ENCODE measurements at places on chromosomes 12 and 14.

GRCh38 chr14:34172173-34172451, 221.2 kb upstream of the EGLN3 start:
- no peak for DNase-seq

DNA sequence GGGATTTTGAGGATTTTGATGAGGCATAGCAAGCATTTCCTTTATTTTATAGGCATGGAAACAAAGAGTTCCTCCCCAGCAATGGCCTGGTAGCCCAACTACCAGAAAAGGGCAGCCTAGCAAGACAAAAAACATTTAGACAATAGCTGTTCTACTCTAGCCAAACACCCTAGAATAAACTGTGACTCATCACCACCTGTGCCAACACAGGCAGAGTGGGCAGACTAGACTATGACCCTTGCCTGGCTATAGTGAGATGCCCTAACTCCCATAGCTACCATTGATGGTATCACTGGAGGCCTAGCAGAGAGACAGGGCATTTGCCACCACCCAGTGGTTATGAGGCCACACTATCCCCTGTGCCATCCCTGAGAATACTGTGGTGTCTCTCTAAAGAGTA, 15.5 kb upstream of the CCER1 start:
- DNase-seq: no peak

GRCh38 chr14:21985081-21985480, 311.5 kb upstream of the OR4E1 start:
- no peak for DNase-seq

DNA sequence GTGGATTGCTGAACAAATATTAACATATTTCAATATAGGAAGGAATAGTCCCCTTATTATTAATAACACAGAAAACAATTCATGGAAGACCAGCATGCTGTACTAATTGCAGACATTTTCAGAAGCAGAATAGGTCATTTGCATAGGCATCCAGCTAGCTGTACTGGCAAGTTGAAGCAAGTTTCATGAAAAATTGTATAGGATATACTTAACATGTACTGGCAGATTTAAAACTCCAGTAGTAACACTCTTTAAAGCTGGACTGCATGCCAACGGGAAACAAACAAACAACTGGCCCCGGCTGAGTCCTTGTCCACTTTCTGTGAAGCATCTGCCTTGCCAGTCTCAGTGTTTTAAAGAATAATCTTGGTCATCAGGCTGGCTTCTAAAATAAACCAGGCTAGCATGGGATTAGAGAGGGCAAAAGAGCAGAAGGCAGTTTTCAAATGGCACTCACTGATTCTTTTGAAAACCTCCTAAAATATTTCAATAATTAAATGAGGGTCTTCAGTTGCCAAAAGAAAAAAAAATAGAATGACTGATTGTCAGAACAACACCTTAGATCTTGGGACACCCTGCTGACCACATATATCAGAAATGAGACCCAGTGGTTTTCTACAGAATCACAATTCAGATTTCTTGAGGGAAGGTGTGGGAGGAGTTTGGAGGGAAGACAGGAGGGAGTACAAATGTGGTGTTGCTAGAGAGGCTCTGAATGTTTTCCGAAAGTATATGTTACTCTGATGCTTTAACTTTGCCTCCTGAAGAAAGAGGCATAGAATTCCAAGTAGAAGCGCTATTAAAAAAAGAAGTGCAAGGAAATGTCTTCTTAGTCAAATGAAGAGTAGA, 122.5 kb upstream of the KRAS start:
- DNase-seq: no peak

GRCh38 chr12:123038966-123039365, 58.5 kb downstream of the ARL6IP4 start:
- DNase-seq: no peak

DNA sequence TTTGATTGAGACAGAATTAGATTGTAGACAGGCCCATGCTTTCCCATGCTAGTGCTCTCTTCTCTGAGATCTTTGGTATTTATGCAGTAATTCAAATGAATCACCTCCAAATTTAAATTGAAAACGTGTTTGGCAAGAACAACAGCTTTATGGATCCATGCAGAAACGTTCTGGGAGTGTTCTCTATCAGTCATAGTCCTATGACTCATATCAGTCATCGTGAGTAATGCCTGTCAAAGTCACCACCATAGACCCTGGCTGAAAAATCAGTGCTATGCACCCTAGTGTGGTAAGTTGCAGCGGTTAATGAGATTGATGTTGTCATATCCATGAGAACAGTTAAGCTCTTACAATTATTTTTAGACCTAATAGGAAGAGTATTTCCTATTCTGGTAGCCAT, 90.1 kb upstream of the FOXG1 start:
- DNase-seq: no peak

DNA sequence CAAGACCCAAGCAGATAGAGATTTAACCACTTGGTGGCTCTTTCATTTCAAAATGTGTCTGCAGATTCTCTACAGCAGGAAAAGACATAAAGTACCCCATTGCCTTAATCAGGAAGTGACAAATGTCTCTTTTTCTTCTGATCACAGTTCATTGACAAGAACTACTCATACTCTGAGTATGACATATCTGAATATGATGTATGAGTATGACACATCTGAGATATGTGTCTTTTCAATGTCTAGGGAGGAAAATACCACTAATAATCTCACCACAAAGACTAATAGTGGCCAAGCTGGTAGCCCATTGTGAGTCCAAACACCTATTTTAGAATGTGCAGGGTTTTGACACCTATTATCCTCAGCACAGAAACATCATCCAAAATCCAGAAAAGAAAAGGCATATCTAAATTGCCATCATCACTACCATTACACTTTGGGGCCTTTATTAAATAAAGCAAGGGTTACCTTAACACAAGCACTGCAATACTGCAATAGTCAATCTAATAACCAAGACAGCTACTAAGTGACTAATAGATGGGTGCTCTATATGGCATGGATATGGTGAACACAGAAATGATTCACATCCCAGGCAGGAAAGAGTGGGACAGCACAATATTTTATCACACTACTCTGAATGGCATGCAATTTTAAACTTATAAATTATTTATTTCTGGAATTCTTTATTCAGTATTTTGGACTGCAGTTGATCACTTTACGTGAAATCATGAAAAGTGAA, 243.7 kb upstream of the FAR2 start:
- DNase-seq: no peak

DNA sequence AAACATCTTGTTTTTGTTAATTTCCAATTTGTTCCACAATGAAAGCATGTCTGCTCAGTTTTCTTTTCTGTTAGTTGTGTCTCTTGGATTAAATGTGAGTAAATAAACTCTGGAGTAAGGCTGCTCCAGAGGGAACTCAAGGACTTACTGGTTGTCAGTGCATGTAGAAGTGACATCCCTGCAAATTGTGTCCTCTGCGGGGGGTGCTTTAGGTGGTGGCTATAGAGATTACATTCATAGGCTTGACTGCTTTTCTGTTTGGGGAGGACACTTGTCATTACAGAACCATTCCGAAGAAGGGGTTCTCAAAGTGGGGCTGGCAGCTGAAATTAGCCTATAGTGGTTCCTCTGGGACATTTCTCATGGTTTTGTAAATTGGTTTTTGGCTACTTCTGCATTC, 8.8 kb downstream of the TMTC2 start:
- no peak for DNase-seq

GRCh38 chr12:53500142-53500775, 824 bp upstream of the TARBP2 start:
- DNase-seq: no peak

DNA sequence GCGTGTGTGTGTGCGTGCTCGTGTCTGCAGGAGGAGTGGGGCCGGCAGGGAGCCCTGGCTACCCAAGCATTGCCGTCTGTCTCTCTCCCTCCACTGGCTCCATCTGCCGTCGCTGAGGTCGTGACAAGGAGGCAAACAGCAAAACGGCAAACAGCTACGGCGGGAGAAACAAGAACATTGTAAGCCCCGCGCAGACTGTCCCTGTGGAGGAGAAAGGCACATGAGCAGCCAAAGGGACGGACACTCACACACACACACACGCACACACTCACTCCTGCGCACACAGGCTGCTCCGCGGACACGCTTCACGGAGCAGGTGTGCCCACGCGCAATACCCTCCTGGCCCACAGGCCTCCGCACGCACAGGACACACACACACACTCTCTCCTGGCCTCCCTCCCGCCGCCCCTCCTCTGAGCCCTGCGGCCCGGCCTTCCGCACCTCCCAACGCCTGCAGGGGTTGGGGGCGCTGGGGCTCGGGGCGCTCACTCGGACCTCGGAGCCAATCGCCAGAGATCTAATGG, 905 bp downstream of the CISTR start:
- DNase-seq: no peak

DNA sequence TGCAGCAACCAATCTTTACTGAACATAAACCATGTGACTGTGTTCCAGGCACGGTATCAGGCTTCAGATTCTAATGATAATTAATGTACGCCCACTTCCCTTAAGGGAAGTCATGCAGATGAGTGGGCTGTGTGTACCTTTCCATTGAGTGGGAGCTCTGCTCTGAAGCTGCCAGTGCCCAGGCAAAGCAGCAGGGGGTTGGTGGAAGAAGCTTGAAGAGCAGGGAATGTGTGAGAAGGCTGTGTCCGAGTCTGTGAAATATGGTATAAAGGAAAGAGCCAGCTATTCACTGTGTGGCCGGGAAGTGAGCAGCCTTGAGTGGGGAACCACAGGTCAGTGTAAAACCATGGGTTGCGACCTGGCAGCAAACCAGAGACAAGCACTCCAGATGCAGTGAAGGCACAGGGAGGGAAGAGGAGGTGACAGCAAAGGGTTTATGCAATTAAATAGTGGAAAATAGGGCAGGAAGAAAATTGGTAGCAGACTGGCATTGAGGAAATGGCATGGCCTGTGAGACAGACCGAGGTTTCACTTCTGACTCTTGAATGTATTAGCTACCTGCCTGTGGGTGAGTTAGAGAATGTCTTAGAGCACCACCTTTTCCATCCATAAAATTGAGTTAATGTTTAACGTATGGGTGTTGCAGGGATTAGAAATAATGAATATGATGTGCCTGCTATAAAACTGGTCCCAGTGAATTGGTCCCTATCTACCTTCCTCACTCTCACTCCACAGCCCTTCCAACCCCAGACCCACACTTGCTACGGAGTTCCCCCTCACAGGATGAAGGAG, 116.4 kb downstream of the NTF3 start:
- no peak for DNase-seq

DNA sequence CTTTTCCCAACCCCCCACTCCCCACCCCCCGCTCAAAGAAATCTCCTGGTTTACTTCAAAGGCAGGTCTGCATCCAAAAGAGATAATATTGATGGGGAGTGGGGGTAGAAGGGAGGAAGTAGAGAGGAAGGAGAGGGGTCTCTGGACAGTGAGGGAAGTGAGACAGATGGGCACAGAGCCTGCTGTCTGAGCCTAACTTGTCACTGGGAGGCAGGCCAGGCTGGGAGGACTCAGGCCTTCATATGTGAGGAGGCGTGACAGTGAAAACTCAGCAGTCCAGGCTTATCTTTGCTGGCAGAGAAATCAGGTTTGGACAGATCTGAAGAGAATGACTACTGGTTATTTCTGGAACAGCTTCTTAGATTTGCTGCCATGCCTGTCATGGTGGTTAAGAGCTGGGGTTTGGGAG, 192.3 kb downstream of the NUAK1 start:
- no peak for DNase-seq

DNA sequence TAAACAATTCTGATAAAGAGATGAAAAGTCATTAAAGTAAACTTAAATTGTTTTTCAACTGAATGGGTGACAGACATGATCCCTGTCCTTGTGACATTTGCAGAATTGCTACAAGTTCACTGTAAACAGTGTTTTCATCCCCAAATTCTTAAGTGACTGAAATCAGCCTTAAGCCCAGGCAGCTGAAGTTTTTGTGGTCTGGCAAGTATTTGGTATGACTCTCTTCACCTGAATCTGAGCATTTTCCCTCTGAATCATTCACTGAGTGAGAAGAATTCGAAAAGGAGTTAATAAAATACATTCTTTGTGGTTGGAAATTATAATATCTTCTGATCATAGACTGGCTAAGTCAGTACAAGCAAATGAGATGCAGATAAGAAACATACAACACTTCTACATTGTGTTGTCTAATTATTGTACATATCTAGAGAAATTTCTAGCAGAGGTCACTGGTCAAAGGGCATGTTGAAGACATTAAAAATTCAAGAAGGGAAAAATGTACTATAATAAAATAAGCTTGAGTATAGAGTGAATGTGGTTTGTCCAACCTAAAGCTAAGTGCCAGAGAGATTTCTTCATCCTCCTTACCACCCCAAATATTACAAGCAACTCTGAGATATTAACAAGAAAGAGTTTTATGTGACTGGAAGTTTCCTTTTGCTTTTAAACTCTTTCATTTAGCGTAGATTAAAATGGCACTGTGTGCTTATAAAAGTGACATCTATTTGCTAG, 177.8 kb upstream of the DIO2 start:
- DNase-seq: no peak

- DNase-seq: no peak
Observed at GRCh38 chr14:76499399-76499798, 123.5 kb downstream of the ESRRB start.

- no peak for DNase-seq
Observed at GRCh38 chr14:101232340-101233020, 328.8 kb upstream of the DIO3 start.

DNA sequence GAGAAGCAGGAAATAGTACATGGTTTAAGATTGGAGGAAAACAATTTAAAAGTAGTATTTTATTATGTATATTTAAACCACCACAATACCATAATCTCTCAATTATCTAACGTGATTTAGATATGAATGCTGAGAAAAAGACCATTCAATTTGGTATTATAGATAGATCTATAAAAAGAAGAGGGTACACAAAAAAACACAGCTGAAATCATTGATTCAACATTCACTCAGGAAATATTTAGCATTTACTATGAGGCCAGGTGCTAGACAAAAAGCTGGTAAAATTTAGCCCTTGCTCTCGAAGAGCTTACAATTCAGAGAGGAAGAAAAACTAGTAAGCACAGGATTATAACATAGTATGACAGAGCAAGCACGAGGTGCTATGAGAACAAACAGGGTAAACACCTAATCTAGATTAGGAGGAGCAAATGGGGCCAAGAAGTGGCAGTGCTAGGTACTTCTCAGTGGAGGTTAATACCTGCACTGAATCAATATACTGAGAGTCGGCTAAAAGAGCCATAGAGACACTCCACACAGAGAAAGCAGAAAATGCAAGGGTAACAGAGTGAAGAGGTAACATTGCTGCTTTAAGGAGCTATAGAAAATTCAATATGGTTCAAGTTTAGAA, 27.6 kb downstream of the TRIP11 start:
- DNase-seq: no peak

DNA sequence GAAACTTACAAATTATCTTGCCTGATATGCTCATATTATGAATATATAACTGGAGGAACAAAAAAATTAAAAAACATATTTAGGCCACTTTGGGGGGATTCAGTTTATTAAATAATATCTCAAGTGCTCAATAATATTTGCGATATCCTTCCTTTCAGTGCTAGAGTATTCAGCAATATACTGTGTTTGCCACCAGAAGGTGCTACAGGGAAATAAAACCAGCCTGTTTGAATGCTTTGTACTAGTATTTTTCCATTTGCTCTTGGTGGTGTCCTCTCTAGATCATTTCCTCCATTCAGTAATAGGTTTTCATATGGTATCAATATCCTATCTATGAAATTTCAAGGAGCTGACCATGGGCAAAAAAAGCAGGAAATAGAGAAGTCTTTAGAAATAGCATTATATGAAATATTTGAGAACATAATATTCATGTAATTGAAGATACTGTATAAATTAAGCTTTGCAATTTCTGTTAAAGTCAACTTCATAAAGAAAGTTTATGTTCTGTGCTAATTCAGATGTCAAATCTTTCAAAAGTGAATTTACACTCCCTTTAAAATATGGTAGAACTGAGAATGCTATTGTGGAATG, 106.2 kb upstream of the NAV3 start:
- DNase-seq: no peak
